Adipocyte (in vitro differentiated cells): ENCODE measurements at places on chromosomes 3 and 15.

DNA sequence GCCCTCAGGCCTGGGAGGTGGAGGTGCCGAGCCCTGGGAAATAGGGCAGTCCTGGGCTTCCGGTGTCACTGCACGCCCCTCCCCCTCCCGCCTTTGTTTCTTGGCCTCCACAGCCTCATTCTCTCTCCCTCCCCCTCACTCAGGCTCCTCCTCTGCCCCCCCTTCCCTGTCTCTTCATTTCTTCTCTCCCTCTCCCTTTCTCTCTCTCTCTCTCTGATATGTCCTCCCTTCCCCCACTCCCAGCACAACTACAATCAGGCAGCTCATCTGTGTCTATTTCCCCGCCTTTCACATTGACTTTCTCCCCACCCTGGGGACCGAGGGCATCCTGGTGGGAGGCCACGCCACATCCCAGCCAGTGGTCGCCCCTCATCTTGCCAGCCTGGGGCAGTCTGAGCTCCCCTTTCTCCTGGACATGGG is 40.2 kb downstream of the IDH2 start:
- DNase-seq: no peak

GRCh38 chr3:50341537-50341936 is 901 bp upstream of the RASSF1 start:
- no peak for DNase-seq

GRCh38 chr15:88788816-88789215 is 14.4 kb upstream of the ACAN start:
- peak; percentile 60 for DNase-seq

- DNase-seq: peak; percentile 38
Observed at GRCh38 chr3:197082871-197083270, 53.3 kb upstream of the MELTF start.

GRCh38 chr3:127216415-127217261 is 23.7 kb downstream of the PRR23E start:
- DNase-seq: no peak

DNA sequence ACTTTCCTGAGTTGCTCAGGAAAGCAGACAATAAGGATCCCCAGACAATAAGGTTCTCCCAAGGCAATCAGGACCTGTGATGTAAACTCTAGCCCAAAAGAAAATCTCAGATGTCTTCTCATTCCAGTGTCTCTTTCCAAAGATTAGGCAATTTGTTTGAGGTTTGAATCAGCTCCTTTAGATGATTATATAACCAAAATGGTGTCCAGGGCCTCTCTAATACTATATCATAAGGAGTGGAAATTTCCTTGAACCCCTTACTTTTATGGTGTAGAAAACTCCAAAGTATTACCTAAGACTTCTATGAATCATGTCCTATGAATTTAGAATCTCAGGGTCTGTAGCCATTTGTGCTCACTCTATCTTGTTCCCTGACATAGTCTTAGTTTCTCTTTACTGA is 65.9 kb downstream of the GPR176 start:
- peak; percentile 40 for DNase-seq

DNA sequence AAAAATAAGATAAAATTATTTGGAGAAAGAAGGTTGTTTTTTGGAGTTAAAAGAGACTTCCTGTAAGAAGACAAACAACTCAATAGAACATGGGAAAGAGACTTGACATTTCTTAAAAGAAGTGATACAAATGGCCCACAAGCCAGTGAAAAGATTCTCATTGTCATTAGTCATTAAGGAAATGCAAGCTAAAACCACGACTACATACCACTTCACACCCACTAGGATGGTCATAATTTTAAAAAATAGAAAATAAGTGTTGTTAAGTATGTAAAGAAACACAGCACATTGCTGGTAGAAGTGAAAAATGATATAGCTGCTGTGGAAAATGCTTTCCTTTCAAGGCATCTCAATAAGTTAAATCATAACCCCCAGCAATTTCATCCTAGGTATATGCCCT is 44.4 kb upstream of the GK5 start:
- DNase-seq: no peak

GRCh38 chr15:73176598-73176997 is 124.3 kb downstream of the NEO1 start:
- DNase-seq: no peak

GRCh38 chr3:5017925-5018531 is 38.8 kb downstream of the BHLHE40 start:
- peak; percentile 36 for DNase-seq

DNA sequence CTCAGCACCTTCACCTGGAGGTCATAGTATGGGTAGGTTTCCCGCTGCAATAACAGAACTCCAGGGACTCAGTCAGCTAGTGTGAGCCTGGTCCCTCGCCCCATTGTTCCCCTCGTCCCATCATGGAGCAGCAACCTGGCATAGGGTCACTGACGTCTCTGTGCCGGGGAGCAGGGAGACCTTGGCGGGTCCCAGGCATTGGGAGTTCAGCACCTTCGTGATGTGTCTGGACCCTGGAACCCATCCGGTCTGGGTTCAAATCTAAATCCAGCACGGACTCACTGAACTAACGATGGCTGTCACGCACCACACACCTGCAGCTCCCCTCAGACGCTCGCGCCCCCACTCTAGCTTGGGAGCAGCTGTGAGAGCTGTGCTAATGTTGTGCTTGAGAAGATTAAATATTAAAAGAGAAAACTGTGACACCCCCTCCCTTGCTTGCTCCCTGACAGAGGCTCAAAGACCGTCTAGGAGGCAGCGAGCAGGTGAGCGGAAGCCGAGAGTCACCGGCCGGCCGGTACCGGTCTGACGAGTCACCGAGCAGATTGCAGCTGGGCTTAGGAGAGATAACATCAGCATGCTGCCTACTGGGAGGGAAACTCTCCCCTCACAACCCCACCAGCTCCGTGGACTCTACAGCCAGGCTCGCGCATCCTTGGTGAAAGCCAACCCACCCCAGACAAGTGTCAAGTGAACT is 742 bp downstream of the PLA2G4F start:
- no peak for DNase-seq
